ENCODE measurements at places on chromosomes 4 and X.

DNA sequence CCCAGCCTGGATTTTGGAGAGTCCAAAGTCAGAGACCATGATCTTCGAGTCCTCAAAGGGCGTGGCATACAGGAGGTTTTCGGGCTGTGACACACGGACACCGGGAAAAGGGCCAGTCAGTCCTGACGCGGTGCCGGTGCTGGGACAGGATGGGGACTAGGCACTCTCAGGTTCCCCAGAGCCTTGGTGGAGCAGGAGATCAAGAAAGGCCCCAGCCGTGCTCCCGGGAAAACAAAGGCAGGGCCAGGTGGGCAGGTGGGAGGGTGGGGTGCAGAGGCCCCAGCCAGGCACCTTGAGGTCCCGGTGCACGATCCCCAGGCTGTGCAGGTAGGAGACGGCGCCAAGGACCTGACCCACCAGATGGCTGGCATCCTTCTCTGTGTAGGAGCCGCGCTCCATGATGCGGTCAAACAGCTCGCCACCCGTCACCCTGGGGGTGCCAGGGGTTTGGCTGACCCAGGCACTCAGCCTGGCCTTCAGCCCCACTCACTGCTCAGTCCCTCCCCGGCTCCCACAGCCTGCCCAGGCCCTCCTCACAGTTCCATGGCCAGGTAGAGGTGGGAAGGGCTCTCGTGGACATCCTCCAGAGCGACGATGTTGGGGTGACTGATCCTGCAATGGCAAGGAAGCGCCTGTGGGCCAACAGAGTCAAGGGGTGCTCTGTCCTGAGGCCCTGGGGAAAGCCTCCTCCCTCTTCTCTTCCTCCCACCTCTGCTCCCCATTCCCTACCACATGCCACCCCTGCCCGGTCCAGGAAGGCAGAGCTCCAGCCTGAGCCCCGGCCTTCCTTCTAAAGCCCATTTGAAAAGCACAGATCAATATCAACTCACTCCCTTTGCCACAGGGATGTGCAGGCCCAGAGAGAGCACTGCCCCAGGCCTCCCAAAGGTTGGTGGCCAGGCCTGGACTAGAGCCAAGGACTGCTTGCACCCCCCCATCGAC, 1.8 kb downstream of the PNCK start:
- DNase-seq = no peak

GRCh38 chr4:152697284-152698088, 17.7 kb upstream of the TMEM154 start:
- DNase-seq = no peak

- DNase-seq = no peak
These were observed 161.7 kb downstream of the FBXW7 start for GRCh38 chr4:152374153-152374552.

- DNase-seq = no peak
These were observed 335.5 kb downstream of the ZNF674 start for GRCh38 chrX:46209768-46210167.

DNA sequence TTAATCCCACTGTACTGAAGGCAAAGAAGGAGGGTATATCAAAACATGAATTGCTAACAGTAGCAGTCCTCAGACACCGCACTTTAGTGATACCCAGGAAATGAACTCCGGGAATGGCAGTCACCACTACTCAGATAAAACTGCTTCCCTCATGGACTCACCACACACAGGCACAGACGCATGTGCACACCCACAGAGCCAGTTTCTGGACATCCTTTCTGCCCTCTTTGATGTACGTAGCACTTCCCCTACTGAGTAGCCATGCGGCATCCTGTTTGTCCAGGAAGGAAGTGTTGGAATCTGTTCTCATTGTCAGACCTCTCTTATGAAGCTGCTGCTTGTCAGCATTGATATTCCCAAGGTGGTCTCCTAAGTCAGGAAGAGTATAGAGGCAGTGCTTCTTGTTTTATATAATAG, 95.7 kb downstream of the DCLK2 start:
- DNase-seq = no peak

- peak; percentile 44 for DNase-seq
These were observed 113.4 kb upstream of the FAM241A start for GRCh38 chr4:112031712-112032328.

GRCh38 chr4:48237996-48238645, 31.5 kb downstream of the TEC start:
- DNase-seq = no peak

DNA sequence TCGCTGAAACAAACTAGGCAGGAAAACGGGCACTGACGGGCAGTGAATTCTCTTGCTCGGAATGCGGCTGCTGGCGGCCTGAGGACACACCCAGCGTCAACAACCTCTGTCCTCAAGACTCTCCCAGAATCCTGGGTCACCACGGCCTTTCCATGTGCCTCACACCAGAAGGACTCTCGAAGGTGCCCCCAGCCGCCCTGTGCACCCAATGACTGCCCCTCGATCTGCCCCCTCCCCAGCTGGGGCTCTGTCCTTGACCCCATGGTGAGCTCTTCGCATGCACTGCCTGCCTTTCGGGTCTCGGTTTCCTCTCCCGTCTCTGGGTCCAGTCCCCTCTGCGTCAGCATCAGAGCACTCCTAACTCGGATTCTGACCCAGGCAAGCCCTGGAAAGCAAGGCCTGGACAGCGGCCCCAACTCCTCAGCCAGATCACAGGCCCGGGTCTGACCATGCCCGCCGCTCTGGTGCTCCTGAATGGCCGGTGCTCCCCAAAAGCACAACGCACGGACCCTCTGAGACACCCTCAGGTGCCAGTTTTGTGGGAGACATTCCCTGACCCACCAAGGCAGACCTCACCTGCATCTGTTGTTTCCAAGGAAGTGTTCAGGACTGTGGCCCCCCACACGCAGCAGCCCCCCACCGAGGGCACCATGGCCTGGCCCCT, 56.0 kb downstream of the ACOX3 start:
- DNase-seq = no peak

DNA sequence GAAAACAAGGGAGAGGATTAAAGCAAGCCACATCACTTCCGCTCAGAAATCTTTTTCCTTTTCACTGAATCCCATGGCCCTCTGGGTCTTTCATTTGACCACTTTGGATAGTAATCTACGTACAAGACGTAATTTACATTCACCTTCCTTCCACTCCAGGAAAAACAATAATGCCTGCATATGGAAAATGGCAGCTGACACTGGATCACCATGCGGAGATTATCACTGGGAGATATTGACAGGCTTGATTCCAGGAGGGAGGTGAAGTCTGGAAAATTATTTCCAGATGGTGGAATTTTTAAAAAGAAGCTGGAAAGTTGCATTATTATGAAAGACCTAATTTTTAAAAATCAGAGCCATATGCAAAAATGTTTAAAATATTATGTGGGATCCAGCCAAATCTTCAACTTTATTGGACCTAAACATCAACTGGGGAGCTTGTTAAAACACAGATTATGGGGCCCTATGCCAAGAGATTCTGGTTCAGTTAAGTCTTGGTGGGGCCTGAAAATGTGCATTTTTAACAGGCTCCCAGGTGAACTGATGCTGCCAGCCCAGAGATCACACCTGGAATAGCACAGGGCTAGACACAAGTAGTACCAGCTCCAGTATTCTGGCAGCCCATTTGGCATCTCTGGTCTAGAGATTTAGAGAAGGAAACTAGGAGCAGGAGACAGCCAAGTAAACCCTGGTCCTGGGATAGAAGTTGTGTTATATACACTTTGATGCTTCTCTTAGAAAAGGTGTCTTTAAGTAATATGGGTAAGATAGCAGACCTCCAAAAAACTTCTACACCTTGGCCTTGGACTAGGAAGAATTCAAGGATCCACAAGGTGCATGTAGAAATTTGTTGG, 290.3 kb upstream of the LDB2 start:
- no peak for DNase-seq

GRCh38 chrX:12401252-12401651, 263.0 kb downstream of the FRMPD4 start:
- no peak for DNase-seq

DNA sequence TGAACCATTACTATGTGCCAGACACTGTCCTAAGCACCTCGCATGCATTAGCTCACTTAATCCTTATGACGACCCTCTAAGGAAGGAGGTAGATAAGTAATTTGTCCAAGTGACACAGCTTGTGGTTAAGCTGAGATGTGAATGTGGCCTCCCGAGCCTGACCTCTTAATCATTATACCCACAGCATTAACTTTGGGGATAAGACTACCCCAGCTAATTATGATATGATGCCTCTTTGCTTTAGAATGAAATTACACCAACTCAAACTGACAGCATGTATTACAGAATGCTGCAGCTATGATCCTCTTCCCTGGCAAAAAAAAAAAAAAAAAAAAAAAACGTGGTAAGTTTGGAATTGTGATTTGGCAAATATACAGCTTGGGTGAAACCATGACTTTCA, 53.5 kb downstream of the APBB2 start:
- no peak for DNase-seq

GRCh38 chr4:151287409-151287808, 10.4 kb downstream of the PRSS48 start:
- DNase-seq = no peak

- DNase-seq = no peak
These were observed 89.7 kb downstream of the TMEM131L start for GRCh38 chr4:153555730-153556434.

DNA sequence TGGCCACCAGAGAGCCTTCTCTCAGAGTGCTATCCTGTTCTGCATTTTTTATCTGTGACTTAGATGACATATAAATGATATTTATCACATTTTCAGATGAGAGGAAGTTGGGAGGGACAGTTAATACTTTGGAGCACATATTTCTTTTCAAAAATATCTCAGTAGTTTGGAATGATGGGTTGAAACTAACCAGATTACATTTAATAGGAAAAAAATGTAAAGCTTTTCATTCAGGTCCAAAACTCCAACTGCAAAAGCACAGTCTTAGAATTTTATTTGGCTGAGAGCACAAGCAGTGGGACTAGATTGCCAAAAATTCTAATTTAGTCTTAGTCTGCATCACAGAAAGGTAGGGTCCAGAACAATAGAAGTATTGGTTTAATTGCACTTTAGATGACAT, 248.2 kb upstream of the TEX13A start:
- no peak for DNase-seq

GRCh38 chrX:113330416-113330815, 489.8 kb upstream of the AMOT start:
- no peak for DNase-seq

DNA sequence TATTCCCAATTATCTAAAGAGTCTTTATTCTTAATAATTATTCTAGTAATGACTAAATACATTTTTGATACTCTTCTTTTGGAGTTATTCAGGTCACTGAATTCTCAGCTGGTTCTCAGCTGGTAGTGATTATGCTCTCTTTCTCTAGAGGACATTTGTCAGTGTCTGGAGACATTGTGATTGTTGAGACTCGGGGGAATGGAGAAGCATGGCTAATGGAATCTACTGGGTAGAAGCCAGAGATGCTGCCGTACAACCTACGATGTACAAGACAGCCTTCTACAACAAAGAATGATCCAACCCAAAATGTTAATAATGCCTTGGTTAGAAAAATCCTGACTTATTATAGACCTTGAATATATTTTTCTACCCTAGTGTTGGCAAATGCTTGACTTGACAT, 149.2 kb upstream of the ANKRD50 start:
- DNase-seq = no peak

DNA sequence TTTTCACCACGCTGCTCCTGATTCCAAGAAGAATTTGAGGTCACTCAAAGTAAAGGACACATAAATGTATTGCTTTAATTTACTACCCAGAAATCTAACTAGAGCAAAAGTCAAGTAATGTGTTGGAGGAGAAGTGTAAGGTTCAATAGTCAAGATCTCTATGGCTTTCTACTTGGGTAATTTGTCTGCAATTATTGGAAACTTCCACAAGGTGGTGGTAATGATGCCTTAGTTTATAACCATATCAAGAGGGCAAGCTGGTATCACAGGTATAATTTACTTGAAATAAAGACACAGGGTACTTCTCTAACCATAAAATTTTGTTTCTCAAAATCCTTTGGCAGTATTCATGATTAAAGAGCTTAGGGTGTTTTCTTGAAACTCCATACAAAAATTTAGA, 10.2 kb upstream of the GRIA3 start:
- no peak for DNase-seq

DNA sequence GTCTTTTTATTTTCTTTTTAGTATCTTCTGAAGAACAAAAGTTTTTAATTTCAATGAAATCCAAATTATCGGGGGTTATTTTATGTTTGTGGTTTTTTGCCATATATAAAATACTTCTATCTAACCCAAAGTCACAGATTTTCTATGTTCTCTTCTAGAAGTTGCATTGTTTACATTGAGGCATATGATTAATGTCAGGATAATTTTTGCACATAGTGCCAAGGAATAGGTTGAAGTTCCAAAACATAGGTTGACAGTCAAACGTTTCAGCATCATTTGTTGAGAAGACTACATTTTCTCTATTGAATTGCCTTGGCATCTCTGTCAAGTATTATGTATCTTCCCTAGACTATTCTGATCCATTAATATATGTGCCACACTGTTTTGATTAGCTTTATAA, 64.5 kb downstream of the ANKRD17 start:
- no peak for DNase-seq

- DNase-seq = no peak
These were observed 121.6 kb upstream of the TRIM2 start for GRCh38 chr4:153082322-153083301.

GRCh38 chr4:127993151-127993550, 27.9 kb downstream of the ABHD18 start:
- no peak for DNase-seq

DNA sequence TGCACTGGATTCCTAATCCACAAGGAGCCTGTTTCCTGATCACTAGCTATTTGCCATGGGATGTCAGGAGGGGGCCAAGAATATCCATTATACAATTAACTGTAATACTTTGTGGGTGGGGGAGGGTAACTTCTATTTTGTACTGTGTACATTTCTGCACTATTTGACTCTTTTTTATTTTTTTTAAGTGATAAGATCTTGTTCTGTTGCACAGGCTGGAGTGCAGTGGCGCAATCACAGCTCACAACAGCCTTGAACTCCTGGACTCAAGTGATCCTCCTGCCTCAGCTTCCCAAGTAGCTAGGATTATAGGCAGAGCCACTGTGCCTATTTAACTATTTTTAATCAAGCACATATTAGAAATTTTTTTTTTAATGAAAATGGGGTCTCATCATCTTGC, 134.1 kb downstream of the ELOVL6 start:
- DNase-seq = no peak

- DNase-seq = no peak
These were observed 44.5 kb upstream of the FAAH2 start for GRCh38 chrX:57241967-57242366.

DNA sequence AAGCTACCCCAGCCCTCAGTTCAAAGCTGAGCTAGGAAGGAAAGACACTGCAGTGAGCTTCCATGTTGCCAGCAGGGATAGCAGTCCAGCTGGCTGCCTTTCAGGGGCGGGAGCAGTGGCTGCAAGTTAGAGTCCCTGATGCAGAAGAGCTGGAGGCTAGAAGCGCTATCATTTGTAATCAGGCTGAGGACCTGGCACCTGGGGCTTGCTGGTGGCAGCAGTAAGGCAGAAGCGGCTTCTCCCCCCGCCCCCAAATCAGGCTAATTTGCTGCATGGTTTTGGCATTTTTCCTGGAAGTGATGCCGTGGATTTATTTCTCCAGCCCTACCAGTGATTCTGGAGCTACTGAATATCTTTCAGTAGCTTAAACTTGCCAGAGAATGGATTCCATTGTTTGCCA, 203.3 kb downstream of the CLCN4 start:
- DNase-seq = no peak
